ENCODE measurements at places on chromosomes 7 and 10.

DNA sequence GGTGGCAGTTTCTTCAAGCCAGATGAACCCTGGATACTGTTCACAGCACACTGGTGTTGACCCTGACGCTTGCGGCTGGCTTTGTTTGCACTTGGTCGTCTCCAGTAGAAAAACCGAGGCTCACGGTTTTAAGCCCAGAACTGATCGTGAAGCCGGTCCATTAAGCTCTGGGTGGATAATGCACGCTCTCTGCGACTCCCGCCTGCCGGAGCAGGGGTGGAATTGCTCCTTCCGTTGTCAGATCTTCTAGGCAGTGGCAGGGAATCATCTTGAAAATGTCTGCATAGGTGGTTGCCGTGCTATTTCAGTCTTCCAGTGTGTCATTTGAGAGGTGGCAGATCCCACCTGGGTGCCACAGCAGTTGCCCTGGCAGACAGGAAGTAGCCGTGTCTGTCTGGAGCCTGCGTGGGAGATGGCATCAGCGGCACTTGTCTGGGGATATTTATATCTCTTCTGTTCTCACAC, 35.9 kb upstream of the AP5Z1 start:
- peak; percentile 37 for DNase-seq

- no peak for DNase-seq
Observed at GRCh38 chr10:18334116-18334867, 194.1 kb downstream of the CACNB2 start.

- no peak for DNase-seq
Observed at GRCh38 chr10:42753507-42754154, 29.0 kb upstream of the BMS1 start.

- no peak for DNase-seq
Observed at GRCh38 chr7:75937958-75938786, 23.2 kb downstream of the POR start.

DNA sequence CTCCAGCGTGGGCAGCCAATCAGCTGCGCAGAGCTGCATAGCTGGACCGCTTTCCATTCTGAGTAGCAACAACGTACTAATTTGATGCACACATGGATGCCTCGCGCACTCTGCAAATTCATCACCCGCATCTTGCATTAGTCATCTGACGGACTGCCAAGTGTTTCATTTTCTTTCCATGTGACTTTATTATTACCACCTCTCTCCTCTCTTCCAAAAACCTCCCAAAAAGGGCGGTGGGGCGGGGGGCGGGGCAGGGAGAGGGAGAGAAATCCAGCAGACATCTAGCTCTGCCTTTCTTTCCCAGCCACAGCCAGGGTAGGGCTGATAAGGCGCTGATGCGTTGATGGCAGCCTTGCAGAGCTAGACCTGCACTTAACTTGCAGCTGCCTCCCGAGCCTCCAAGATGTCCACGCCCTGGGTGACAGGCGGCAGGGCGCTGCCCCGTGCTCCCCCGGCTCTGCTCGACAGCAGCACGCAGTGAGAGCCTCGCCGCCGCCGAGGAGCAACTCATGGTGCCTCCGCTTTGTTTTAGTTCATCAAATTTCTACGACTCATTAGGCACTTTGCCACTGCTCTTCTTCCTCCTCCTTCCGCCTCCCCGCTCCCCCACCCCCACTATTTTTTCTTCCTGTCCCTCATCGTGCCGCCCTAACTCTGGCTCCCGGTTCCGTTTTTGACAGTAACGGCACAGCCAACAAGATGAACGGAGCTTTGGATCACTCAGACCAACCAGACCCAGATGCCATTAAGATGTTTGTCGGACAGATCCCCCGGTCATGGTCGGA, 147.3 kb downstream of the CELF2 start:
- peak; percentile 81 for DNase-seq

GRCh38 chr10:111479966-111480365, 403.1 kb downstream of the ADRA2A start:
- DNase-seq = no peak

- no peak for DNase-seq
Observed at GRCh38 chr7:41445946-41446345, 256.9 kb downstream of the INHBA start.

DNA sequence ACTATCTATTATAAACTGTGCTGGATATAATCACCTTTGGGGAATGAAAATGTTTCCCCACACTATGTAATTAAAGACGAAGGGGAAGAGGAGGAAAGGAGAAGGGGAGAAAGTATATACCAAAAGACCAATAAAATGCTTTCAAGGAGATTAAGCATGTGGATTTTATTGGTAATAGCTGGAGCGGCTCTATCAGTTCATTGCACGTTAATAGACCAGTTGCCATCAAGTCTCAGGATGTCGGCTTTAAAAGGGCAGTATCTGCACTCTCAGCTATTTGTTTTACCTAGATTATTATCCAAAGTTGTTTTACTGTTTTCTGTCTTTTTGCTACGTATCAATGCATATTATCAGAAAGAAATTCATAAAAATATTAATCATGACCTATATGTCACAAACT, 9.0 kb downstream of the ETV1 start:
- DNase-seq = no peak

DNA sequence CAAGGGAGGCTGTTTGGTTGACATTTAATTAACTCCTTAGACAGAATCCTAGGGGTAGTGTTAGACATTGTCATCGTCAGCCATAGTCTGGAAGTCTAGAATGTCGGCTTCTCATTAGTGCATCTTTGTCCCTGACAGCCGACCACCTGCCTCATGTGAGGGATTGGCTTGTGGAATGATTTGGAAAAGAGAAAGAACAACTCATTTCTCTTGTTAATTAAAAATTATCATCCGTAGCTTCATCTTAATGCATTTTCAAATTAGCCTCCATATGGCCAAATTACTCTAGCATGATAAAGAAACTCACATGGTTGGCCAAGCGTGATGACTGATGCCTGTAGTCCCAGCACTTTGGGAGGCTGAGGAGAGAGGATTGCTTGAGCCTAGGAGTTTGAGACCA, 97.7 kb upstream of the PARD3 start:
- DNase-seq = no peak

DNA sequence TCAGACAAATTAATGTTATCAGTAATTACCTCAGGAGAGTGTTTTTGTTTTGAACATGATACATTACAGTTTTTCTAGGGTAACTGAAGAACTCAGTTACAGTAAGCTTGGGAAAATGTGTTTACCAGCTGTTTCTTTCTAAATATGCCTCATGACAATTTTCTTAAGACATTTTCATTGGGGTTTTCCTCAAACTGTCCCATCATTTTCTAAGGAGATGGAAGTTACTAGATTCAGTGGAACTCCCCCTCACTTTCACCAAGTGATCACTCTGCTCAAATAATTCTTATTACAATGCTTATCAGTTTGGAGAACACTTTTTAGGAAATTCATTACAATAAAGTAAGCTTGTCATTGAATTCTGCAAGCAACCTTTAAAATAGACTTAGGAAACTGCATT, 6.4 kb upstream of the SPAG6 start:
- DNase-seq = no peak

- DNase-seq = no peak
Observed at GRCh38 chr10:58568428-58568935, 55.8 kb downstream of the BICC1 start.

DNA sequence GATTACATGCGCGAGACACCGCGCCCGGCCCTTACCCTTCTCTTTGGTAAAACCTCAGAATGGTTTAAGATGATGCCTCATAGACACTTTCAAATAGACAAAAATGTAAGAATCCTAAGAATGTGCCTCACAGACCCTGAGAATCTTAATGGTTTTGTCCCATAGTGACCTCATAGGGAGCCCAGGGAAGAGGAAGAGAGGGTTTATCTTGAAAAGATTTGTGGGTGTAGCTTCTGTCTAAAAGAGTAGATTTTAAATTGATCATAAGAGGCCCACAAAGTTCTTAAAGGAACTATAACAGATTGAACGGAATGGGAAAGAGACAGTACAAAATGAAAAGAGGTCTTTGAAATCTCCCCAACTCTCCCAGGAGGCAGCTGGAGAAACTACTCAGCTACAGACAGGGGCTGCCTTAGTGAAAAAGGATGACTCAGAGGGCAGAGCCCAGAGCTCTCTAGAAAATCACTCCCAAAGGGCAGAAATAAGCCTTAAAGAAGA, 220.6 kb downstream of the ADRA2A start:
- no peak for DNase-seq

DNA sequence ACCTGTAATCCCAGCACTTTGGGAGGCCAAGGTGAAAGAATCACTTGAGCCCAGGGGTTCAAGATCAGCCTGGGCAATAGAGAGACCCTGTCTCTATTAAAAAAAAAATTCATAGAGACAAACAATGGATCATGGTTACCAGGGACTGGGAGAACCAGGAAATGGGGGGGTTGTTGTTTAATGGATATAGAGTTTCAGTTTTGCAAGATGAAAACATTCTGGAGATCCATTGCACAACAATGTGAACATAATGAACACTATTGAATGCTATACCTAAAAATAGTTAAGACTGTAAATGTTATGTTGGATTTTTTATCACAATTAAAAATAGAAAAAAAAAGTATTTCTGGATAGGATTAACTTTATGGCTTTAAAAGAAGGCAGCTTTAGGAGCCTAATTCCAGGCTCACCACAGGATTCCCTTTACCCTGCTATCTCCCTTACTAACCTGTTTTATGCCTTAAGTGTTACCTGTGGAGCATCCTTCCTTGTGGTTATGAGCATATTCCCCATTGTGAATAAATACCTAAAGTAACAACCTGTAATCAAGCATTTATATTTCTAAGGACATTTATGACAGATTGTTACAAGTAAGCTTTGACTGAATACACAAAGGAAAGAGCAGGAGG, 45.1 kb upstream of the SGCE start:
- no peak for DNase-seq

DNA sequence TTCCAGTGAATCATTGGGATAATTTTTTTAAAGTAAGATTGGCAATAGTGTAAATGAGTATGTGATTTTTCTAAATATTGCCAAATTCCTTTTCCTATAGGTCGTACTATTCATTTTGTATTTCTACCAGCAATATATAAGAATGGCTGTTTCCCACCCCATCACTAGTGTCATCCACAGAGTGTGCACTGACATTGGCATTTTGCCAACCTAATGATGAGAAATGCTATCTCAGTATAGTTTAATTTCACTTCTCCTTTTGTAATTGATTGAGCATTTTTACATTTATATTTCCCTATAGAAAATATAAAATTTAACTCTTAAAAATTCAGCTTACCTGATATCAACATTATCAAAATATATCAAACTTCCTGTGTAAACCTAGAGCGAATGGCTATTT, 17.6 kb upstream of the TMEM26 start:
- DNase-seq = no peak

DNA sequence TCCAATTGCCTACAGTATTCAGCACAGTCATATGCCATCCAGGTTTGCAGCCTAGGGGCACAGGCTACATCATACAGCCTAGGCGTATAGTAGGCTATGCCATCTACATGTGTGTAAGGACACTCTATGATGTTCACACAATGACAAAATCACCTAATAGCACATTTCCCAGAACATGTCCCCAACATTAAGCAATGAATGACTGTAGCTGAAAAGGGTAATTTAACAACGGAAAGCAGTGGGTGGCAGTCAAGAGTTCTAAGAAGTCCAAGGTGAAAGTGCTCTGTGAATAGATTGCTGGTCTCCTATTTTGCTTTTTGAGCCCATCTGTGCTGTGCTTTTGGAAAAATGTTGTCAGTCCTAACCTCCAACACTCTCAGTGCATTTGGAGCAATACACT, 162.6 kb downstream of the KLF6 start:
- DNase-seq = peak; percentile 22

GRCh38 chr7:101869901-101870290, 52.5 kb downstream of the CUX1 start:
- no peak for DNase-seq

DNA sequence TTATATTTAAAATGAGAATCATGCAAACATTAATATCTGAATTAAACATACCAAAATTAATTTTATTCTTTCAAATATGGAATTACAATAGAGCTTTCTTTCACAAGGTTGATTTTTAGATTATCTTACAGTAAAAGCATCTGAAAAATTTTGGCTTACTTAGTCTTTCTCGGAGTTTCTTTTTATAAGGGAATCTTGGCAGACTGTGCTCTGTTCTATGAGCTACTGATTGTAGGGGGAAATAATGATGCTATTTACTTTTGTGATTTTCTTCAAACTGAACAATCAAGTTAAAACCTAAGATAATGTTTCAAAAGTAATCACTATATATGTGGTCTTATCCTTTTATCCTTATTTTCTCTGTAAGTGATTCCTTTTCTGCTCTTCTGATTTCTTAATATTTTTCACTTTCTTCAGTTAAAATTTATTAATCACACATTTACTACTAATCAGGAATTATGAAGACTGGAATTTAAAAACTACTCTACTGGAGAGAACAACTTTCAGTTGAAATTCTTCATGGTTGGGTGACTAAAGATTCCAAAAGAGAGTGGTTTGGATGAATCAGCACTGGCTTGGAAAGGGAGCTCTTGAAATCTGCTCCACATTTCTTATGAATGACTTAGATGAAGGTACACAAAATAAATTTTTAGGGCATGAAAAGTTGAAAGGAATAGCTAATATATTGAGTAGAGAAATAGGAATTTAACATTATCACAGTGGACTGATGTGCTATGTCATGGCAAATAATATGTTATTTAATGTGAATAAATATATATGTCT, 103.9 kb downstream of the PPP1R9A start:
- no peak for DNase-seq

GRCh38 chr7:100515072-100515532, 23.9 kb upstream of the AGFG2 start:
- DNase-seq = no peak

DNA sequence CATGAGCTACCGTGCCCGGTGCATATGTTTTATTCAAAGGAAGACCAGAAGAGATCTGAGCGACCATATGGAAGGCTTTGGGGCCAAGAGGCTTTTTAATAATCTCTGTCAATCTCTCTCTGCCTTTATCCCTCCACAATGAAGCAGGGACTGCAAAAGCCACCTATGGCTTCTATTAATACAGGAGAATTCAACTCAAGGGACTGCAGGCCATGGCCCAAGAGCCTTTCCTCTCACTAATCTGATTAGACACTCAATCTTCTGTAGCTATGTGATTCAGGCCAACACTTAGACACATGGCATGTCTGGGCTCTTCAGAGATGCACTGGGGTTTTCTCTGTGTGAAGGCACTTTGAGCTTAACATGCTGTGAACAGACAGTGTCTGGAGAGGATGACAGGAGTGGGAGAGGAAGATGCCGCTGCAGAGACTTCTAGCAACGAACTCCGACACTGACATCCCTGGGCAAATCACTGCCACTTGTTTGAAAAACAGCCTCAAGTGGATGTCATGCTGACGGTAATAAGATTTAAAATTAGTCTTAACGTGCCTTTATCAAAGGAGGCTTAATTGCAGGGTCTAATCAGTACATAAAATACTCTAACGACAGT, 114.4 kb upstream of the AOAH start:
- no peak for DNase-seq

- DNase-seq = no peak
Observed at GRCh38 chr7:152341039-152341913, 94.5 kb downstream of the KMT2C start.

- DNase-seq = no peak
Observed at GRCh38 chr10:97689559-97690020, 2.5 kb upstream of the AVPI1 start.

GRCh38 chr7:21507627-21508343, 35.1 kb upstream of the DNAH11 start:
- peak; percentile 41 for DNase-seq
